KBM-7 (cell line): ENCODE measurements at places on chromosomes 12 and 14.

DNA sequence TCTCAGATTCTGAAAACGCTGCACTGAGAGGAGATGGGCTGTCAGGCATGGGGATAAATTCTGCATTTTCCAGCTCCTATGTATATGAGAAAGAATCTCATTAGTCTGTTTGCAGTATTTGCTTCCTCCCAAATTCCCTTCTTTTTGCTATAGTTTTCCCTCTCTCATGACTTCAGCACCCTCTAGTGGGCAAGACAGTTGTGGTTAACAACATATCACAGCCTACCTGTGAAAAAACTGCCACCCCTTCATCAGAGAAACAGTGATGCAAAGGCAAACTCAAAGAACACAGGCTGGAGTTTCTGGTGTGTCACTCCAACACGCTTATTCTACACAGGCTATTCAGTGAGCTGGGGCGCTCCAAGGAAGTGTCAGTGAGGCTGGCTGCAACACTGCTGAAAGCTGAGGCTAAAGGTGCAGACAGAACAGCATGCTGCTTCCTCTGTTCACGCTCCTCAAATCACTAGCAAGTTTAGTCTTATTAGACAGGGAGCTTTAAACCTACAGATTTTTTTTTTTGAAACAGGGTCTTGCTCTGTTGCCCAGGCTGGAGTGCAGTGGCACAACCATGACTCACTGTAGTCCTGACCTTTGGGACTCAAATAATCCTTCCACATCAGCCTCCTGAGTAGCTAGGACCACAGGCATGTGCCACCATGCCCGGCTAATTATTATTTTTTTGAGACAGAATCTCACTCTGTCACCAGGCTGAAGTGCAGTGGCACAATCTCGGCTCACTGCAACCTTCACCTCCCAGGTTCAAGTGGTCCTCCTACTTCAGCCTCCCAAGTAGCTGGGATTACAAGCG is 19.3 kb downstream of the ZC2HC1C start:
- DNase-seq: peak; percentile 80

GRCh38 chr12:43057566-43057965 is 468.0 kb upstream of the PRICKLE1 start:
- DNase-seq: no peak

DNA sequence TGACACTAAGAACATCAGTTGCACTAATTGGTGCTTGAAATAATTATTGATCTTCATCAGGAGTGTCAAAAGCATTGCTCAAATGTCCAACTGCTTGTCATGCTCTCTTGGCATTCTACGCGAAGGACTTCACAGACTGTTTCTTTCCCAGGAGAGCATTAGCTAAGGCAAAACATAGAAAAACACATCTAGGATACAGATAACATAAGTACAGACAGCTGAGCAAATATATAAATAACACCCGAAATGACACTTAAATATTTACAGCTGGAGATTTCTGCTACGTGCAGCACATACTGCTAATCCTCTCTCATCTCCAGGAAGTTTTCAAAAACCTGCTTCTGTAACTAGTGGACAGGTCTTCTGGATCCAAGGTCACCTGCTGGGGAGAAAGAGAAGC is 120.0 kb upstream of the PRMT8 start:
- no peak for DNase-seq

DNA sequence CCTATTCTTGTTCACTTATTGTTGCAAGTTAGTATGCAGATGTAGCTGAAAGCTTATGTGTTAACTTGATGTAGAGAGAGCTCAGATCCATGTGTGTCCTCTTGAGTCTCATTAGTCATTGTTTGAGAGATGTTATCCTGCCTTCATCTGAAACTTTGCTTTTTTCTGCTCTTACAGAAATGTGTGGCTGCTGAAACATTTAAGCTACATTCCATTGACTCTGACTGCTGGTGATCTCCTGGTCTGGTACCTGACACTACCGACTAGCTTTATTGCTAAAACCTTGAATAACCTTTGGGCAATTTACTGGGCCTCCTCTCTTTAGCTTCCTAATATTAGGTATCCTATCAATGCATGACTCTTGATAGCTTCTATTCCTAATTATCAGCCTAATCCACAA is 705.6 kb upstream of the FOXG1 start:
- DNase-seq: no peak

DNA sequence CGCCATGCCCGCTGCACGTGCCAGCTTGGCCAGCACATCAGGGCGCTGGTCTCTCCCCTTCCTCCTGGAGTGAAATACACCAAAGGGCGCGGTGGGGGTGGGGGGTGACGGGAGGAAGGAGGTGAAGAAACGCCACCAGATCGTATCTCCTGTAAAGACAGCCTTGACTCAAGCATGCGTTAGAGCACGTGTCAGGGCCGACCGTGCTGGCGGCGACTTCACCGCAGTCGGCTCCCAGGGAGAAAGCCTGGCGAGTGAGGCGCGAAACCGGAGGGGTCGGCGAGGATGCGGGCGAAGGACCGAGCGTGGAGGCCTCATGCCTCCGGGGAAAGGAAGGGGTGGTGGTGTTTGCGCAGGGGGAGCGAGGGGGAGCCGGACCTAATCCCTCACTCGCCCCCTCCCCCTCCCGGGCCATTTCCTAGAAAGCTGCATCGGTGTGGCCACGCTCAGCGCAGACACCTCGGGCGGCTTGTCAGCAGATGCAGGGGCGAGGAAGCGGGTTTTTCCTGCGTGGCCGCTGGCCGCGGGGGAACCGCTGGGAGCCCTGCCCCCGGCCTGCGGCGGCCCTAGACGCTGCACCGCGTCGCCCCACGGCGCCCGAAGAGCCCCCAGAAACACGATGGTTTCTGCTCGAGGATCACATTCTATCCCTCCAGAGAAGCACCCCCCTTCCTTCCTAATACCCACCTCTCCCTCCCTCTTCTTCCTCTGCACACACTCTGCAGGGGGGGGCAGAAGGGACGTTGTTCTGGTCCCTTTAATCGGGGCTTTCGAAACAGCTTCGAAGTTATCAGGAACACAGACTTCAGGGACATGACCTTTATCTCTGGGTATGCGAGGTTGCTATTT is 914 bp upstream of the CCND2 start:
- DNase-seq: no peak

DNA sequence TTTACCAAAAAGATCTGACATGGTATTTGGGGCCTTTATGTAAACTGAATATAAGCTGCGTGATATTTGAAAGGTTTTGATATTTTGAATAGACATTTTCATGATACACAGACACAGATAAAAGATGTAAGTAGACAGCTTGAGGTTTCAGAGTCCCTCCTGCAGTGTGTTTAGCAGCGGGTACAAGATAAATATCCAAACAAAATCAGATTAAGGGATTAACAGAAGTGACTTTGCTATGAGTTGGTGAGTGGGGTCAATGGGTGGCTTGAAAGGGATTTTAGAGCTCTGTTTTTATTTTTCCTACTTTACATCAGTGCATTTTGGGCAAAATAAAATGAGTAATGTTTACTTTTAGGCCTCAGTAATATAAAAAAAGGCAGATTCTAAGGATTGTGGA is 84.1 kb downstream of the IGF1 start:
- DNase-seq: no peak

DNA sequence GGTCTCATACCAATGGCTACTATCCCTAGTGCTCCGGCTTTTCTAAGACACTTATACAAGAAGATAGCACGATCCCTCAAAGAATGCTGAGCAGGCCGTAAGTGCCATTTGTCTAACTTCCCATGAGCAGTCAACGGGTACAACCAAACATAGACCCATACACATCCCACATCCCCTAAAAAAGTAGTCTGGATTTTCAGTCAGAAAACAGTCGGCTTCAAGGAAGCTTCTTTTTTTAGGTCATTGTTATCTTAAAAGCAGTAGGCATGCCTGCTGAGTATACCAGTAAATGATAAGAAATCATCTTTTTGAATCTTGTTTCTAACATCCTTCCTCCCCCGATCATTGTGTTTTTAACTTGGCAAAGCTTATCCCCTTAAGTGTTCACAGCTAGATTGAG is 19.8 kb downstream of the OSBPL8 start:
- DNase-seq: no peak

DNA sequence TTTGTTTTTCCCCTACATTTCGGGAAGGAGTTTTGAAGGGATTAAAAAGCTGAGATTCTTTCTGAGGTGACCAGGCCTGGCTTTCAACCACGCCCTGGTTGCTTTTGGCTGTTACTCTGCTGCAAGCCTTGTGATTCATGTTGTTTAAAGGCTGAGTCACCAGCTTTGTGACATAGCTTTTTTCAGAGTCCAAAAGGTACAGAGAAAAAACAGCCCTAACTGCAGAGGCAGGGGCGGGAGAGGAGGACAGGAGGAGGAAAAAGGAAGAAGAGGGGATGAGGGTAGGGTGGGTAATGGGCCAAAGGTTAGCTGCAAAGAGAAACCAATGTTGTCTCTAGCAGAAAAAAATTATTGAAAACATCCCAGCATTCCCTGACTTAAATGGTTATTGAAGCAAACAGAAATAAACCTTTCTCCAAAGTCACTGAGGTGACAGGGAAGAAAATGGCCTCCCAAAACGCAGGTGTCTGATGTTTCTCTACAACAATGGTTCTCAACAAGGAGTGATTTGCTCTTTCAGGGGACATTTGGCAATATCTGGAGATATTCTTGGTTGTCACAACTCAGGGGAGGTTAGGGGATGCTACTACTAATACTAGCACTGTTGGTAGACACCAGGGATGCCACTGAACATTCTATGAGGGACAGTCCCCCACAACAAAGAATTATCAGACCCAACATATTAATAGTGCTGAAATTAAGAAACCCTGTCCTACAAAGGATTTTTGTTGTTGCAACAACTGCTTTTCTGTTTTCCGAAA is 2.1 kb upstream of the UBC start:
- DNase-seq: peak; percentile 53

DNA sequence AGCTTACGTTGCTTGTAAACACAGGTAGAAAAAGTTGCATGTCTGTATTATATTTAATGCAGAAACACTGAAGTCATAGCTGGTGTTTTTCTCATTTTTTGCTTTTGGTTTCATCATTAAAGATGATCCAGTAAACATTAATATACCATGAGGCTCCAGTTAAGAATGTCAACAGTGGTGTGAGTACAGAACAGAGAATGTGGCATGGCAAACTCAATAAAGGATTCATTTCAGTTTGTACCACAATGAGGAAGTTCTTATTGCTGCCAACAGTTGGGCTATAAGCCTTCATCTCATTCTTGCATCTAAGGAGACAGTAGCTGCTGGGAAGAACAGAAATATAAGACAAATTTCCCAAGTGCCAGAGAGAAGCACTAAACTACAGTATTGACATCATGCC is 72.1 kb upstream of the ST8SIA1 start:
- peak; percentile 3 for DNase-seq

DNA sequence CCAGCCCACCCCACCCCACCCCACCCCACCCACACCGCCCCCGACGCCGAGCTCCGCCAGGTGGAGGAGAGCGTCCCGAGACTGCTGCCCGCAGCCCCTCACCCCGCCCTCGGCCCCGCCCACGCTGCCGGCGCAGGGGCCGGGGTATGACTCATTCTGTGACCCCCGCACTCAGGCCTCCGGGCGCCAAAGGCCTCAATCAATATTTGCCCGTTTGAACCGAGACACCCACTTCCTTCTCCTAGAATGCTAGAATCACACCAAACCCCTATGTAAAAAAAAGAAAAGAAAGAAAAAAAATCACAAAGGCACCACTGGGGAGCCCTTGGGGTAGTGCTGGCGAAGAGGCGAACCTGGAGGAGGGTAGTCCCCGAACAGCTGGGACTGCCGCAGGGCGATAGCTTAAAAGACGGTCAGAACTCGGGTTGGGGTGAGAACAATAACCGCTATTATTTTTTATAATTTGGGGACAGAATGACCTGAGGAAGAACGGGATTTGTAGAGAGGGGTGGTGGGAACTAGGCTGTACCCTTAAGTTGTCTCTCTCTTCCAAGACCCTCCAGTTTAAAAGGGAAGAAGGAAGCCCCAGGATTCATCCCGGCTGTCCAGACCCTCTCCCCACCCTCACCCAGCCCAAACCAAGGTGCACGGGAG is 894 bp downstream of the KRT8 start:
- peak; percentile 82 for DNase-seq

- peak; percentile 11 for DNase-seq
Observed at GRCh38 chr14:65847075-65847847, 434.7 kb downstream of the FUT8 start.

DNA sequence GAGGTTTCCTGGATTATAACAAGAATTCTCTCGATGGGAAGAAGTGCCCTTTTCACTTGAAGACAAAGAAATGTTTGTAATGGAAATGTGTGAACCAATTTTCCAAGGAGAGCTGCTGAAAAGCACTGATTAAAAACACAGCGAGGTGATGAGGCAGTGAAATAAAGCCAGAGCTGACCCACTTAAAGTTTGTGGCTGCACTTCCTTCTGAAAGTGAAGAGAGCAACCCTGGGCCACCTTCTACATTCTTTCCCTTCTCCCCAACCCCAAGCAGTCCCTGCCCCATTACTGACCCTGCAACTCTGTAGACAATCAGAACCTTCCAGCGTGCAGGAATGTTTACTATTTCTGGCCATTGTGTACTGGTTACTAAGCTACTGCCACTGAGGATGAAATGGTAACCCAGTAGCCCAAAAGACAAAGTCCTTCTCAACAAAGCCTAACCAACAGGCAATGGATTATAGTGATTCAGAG is 173.9 kb downstream of the TTC7B start:
- no peak for DNase-seq

DNA sequence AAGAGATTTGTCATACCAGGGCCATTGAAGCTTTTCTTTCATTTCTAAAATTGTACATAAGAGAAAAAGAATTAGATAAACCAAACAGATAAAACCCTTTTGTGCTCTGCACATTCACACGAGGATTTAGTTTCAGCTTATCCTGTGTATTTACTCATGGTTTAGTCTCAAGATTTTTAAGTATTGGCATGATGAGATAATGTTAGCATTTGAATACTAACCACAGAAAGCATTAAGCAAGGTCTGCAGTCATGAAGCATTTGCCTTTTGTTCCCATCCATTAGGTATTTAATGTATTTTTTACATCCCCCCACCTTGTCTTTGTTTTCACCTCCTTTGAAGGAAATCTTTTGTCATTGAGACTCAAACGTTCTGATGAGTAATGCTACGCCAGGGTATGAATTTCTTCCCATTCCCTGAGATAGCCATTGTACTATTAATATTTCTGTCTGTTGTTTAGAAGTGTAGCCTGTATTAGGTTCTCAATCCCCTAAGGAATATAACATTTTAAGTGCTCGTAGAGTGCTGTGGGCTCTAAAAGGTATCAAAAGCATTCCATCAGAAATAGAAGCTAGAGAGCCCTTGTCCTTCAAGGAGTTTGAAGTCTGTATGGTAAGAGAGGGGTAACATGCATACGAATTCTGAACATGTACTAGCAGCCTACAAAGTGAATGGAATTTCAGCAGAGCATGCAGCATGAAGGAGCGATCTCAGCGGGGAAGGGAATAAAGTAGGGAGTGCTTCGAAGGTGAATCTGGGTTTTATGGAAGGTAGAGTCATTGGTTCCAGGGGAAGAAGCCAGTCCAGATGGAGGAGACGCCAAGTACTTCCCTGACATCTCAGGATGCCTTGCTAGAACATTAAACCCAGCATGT is 22.3 kb downstream of the CRADD start:
- DNase-seq: no peak

- DNase-seq: no peak
Observed at GRCh38 chr12:107397890-107398500, 287.6 kb upstream of the PWP1 start.
